ENCODE measurements at places on chromosomes 7 and 10. TPM values are rescaled to one million over a fixed set of nuclear protein-coding genes. Genes with fewer than 3 reads are reported as not detected.

The CNOT4 gene
- 6.6 TPM for total RNA-seq

The NCF1 gene
- total RNA-seq, result 1.9 TPM

The VTI1A gene
- 24.5 TPM for total RNA-seq

The TACC2 gene
- 21.4 TPM for total RNA-seq

The CHCHD2 gene
- 754 TPM for total RNA-seq

The CDC14C gene
- total RNA-seq, result not detected

All from hair follicular keratinocyte (primary cell).